HS-5 (cell line): ENCODE measurements at places on chromosomes 13 and 19.

- no peak for DNase-seq
These were observed 90.0 kb upstream of the TSHZ3 start for GRCh38 chr19:31439270-31439573.

- DNase-seq, result no peak
These were observed 83.8 kb downstream of the FAM216B start for GRCh38 chr13:42864952-42865767.

DNA sequence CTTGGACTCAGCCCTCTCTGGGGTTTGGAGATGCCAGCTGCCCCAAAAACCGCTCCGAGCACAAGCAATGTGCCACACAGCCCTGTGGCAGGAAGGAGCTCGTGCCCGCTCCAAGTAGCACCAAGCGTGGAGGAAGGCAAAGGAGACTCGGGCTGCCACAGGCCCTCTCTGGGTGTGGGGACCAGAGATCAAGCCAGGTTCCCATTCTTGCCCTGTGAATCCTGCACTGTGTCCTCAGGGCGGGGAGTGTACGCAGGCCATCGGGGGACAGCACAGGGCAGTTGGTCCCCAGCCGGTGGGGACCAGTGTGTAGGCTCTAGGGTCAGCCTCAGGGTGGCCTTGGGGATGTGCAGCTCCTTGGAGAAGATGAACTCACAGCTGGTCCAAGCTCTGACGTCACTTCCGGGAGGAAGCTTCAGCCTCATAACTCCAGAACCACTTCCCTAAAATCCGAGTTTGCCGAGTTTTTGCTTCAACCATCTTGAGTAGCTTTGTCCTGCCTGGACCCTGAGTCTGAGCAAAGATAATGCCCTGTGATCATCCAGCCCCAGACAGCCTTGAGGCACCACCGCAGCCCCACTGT lies 9.3 kb upstream of the CPAMD8 start:
- no peak for DNase-seq

- DNase-seq, result no peak
These were observed 5.0 kb downstream of the NFILZ start for GRCh38 chr19:8635422-8635821.

DNA sequence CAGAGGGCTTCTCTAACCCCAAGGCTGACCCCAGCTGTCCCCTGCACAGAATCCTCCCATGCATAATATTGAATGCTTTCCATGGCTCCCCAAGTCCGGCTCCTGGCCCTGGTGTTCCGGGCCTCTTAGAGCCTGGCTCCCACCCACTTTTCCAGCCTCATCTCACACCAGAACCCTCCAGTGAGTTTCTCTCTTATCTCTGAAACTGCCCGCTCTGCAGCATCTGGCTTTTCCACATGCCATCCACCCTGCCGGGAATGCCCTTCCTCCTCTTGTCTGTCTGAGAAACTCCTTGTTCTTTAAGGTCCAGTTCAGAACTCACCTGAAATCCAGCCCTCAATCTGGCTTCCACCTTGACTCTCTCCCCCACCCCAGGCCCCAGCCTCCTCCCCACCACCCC lies 6.8 kb downstream of the SYNGR4 start:
- DNase-seq, result no peak

- DNase-seq, result no peak
These were observed 174.6 kb downstream of the TDRD3 start for GRCh38 chr13:60571571-60571970.
